ENCODE measurements at places on chromosomes 11 and 22. TPM values are rescaled to one million over a fixed set of nuclear protein-coding genes. Genes with fewer than 3 reads are reported as not detected.

The C1QTNF4 gene
- total RNA-seq = 1.6 TPM

The MIAT gene
- 0.42 TPM for total RNA-seq

The MS4A12 gene
- total RNA-seq = not detected

The FOLR3 gene
- 0.83 TPM for total RNA-seq

The ENTHD1 gene
- not detected for total RNA-seq

The CASP5 gene
- 0.50 TPM for total RNA-seq

The MAPK12 gene
- 5.8 TPM for total RNA-seq

The OOSP3 gene
- not detected for total RNA-seq

The ST14 gene
- 1.2 TPM for total RNA-seq

GRCh38 chr11:68776442-68777235, 25.3 kb upstream of the TESMIN start:
- H3K27ac ChIP-seq = no peak overlapping the region
- H3K4me1 ChIP-seq = peaks cover 20% of the 10 kb centered on the region
- H3K4me3 ChIP-seq = no peak overlapping the region
- peaks cover 98% of the 10 kb centered on the region for H3K36me3 ChIP-seq

DNA sequence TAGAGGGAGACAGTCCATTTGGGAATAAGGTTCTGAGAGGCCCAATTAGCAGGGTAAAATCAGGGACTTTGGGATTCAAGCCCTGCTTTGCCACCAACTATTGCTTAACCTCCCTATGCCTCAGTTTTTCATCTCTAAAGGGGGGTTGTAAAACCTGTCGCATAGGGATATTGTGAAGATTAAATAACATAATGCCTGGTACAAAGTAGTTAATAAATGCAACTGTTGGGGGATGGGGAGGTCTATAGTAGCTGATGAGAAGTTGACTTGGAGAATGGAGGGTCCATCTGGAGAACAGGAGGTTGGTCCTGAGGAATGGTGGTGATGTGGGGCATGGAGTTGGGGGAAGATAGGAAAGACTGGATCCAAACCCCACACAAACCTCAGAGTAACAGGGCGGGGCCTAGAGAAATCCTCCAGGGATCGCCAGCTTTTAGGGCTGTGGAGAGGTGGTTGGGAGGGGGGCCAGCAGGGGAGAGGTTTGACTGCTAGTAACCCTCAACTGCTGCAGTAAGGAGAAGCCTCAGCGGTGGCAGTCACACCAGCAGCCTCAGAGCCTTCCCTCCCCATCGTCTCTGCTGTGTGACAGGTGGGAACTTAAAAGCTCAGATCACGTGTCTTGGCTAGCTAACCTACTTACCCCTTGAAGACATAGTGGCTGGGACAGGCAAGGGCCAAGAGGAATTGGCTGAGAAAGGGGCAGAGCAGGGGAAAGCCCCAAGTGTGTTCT, 1.1 kb upstream of the ABCG4 start:
- no peaks in the 10 kb centered on the region for H3K27me3 ChIP-seq
- H3K4me3 ChIP-seq = no peak overlapping the region
- peaks cover 26% of the 10 kb centered on the region for H3K4me1 ChIP-seq
- DNase-seq = no peak
- H3K27ac ChIP-seq = no peak overlapping the region
- H3K36me3 ChIP-seq = no peaks in the 10 kb centered on the region

DNA sequence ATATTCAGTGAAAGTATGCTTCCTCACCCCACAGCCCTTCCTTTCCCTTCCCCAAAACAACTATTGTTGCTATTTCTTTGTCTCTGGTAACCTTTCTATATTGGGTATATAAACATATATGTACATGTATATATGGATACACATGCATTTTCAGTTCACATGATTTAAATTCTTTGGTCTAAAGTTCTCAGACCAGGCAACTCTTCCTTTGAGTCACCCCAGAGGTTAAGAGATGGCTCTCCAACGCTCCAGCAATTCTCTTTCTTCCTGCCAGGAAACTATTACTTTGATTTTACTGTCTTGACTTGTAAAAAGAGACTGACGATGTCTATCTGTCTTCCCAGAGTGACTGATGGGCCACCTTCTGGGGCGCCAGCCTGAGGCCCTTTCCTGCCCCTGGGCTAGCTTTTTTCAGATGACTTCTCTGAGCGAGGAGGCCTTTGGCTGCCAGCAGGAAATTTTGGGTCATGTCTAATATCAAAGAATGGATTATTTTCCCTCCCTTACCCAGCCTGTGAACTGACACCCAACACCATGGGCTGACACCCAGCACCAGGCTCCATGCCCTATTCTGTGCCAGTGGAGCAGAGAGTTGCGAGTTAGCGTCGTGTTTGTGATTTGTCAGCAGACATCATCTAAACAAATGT, 14.4 kb upstream of the ST3GAL4 start:
- DNase-seq = no peak
- H3K27ac ChIP-seq = peak overlapping the region; percentile 33
- no peaks in the 10 kb centered on the region for H3K27me3 ChIP-seq
- H3K4me1 ChIP-seq = peaks cover 36% of the 10 kb centered on the region
- peaks cover 35% of the 10 kb centered on the region for H3K36me3 ChIP-seq

DNA sequence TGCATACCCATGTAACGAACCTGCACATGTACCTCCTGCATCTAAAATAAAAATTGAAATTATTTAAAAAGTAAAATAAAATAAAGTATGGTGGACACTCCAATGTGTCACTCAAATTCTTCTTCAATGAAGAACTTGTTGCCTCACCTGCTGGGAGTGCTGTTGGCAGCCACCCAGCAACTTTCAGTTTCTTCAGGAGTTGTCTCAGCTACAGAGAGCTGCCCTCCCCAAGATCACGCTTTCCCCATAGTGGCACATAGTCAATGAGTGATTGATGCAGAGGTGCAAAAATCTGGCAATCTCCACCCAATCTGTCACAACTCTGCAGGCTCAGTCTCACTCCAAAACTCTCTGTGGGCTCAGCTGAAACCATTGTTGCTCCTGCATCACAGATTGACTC, 92.3 kb upstream of the C11orf87 start:
- DNase-seq = no peak
- H3K4me3 ChIP-seq = no peak overlapping the region
- H3K27ac ChIP-seq = no peak overlapping the region

- peaks cover 27% of the 10 kb centered on the region for H3K36me3 ChIP-seq
- no peak for DNase-seq
- H3K4me1 ChIP-seq = peaks cover 7% of the 10 kb centered on the region
Observed at GRCh38 chr11:65214212-65214845, 32.6 kb downstream of the CAPN1 start.

GRCh38 chr11:120086651-120087050, 51.3 kb downstream of the TRIM29 start:
- H3K4me3 ChIP-seq = no peak overlapping the region
- H3K4me1 ChIP-seq = no peaks in the 10 kb centered on the region
- H3K36me3 ChIP-seq = no peaks in the 10 kb centered on the region

DNA sequence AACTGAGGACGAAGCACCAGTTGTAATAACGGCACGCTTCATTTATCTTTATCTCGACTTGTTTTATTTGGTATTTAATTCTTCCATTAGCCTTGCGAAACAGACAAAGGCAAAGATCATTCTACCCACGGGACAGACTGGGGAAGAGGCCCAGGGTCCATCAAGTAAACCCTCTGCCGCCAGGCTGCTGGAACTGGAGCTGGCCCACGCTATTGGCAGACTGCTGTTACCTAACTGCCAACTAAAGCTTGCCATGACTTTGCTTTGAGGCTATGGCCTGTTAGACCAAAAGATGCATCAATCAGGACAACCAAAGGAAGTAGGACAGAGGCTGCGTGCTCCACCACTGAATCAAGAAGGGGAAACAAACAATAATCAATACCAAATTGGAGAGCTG, 780 bp upstream of the TMEM218 start:
- peaks cover 6% of the 10 kb centered on the region for H3K4me1 ChIP-seq

GRCh38 chr11:31964181-31964580, 126.7 kb upstream of the RCN1 start:
- H3K4me3 ChIP-seq = no peak overlapping the region
- H3K36me3 ChIP-seq = no peaks in the 10 kb centered on the region
- no peak for DNase-seq
- H3K27ac ChIP-seq = no peak overlapping the region

DNA sequence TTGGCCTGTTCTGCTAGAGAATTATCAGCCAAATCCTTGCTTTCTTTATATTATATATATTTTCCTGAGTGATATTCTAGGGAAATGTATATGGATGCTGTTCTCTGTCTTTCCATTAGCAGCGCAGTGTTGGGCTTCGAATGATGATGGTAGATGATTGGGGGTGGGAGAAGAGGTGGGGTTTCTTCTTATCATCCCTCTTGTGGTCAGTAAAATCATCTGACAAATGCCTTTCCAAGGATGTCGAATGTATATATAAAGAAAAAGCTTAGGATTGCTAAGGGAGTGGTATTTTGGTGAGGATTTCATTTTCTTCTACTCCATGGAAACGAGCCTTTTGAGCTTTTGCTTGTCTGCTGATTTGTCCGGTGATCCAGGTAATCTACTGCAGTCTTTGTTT, 48.9 kb downstream of the ARHGEF12 start:
- H3K4me1 ChIP-seq = peaks cover 55% of the 10 kb centered on the region
- no peaks in the 10 kb centered on the region for H3K27me3 ChIP-seq
- DNase-seq = no peak
- no peak overlapping the region for H3K27ac ChIP-seq

- no peak overlapping the region for H3K4me3 ChIP-seq
- H3K27me3 ChIP-seq = no peaks in the 10 kb centered on the region
- no peak for DNase-seq
Observed at GRCh38 chr11:106468086-106468485, 390.6 kb downstream of the AASDHPPT start.

- peaks cover 84% of the 10 kb centered on the region for H3K4me1 ChIP-seq
- peak overlapping the region; percentile 94 for H3K27ac ChIP-seq
- DNase-seq = no peak
- H3K4me3 ChIP-seq = peak overlapping the region; percentile 33
- H3K27me3 ChIP-seq = no peaks in the 10 kb centered on the region
Observed at GRCh38 chr11:117219001-117219400, 12.9 kb downstream of the PCSK7 start.

- no peaks in the 10 kb centered on the region for H3K4me1 ChIP-seq
- no peaks in the 10 kb centered on the region for H3K36me3 ChIP-seq
- H3K27ac ChIP-seq = no peak overlapping the region
- no peak overlapping the region for H3K4me3 ChIP-seq
- no peaks in the 10 kb centered on the region for H3K27me3 ChIP-seq
- DNase-seq = no peak
Observed at GRCh38 chr11:44876906-44877305, 73.8 kb downstream of the TP53I11 start.

DNA sequence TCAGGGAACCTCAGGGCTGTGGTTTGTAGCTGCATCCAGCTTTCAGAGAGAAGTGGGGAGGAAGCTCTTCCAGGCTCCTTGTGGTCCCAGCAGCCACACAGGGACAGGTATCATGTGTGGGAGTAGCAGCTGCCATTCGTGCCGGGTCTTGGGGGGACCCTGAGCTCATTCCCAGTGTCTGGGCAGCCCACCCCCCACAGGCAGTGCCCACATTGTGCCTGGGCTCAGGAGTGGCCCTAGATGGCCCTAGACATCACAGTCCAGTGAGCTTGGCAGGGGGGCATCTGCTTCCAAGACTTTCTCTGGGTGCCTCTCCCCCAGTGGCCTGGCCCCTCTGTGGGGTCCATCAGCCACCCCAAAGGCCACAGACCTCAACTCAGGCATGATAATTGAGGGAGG, 619.7 kb downstream of the BRD1 start:
- H3K36me3 ChIP-seq = no peaks in the 10 kb centered on the region
- H3K4me3 ChIP-seq = no peak overlapping the region
- H3K4me1 ChIP-seq = no peaks in the 10 kb centered on the region
- no peak for DNase-seq
